Stimulated activated CD8-positive, alpha-beta memory T cell treated with anti-CD3 and anti-CD28 coated beads, Interleukin-15, amount 100 ng/mL, for 24 hours (primary cell): ENCODE measurements at places on chromosomes 1 and 21.

- DNase-seq, result no peak
These were observed 38.6 kb upstream of the RCAN3 start for GRCh38 chr1:24463776-24464735.

DNA sequence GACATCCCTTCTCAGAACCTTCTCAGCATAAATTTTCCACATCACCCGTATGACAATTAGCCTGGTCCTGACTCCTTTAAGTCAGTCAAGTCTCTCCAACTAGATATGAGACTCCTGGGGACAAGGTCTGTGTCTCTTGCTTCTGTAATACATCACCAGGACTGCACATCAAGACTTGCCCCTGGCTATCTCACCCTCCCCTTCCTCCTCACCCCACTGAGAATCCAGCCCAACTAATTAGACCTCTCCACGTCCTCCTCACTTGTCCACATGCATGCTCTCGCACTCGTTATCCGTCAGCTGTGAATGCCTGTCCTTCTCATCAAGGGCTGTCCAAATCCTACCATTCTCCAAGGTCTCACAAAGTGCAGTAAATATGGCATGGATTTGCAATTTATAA is 542.8 kb downstream of the PTPRU start:
- DNase-seq, result no peak

GRCh38 chr1:235583511-235584001 is 66.0 kb downstream of the GNG4 start:
- no peak for DNase-seq

- no peak for DNase-seq
These were observed 116.3 kb downstream of the DAB1 start for GRCh38 chr1:57307392-57308170.

DNA sequence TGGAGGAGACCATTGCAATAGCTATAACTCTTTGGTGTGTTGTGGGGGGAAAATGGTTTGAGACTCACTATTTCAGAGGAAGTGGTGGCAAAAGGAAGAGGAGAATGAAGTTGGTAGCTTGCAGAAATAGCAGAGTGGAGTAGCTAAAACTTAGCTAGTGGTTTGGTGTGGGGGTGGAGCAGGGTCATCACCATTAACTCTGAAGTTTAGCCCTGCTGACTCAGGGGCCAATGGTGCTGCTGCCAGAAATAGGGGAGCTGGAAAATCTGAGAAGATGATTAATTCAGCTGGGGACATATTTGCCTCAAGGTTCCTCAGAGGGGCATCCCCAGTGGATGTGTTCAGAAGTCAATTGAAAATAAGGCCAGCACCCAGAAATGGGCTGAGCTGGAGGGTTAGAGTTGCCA is 65.4 kb downstream of the RUNX1 start:
- DNase-seq, result no peak

- no peak for DNase-seq
These were observed 607.0 kb downstream of the AGBL4 start for GRCh38 chr1:49416758-49417157.

- no peak for DNase-seq
These were observed 29.8 kb downstream of the ETNK2 start for GRCh38 chr1:204121840-204122555.

DNA sequence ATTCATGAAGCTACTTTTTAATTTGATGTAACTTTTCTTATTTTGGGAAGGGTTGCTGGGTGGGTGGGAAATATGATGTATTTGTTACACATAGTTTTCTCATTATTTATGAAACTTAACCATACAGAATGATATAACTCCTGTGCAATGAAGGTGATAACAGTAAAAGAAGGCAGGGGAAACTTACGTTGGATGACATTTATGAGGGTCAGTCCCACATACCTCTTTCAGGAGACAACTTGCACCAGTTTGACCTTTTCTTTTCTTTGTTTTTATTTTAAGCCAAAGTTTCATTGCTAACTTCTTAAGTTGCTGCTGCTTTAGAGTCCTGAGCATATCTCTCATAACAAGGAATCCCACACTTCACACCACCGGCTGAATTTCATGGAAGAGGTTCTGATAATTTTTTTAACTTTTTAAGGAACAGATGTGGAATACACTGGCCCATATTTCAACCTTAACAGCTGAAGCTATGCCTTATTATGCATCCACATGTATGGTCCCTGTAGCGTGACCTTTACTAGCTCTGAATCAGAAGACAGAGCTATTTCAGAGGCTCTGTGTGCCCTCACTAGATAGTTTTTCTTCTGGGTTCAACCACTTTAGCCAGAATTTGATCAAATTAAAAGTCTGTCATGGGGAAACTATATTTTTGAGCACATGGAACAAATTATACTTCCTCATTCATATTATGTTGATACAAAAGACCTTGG is 28.0 kb upstream of the KIAA1614 start:
- no peak for DNase-seq

DNA sequence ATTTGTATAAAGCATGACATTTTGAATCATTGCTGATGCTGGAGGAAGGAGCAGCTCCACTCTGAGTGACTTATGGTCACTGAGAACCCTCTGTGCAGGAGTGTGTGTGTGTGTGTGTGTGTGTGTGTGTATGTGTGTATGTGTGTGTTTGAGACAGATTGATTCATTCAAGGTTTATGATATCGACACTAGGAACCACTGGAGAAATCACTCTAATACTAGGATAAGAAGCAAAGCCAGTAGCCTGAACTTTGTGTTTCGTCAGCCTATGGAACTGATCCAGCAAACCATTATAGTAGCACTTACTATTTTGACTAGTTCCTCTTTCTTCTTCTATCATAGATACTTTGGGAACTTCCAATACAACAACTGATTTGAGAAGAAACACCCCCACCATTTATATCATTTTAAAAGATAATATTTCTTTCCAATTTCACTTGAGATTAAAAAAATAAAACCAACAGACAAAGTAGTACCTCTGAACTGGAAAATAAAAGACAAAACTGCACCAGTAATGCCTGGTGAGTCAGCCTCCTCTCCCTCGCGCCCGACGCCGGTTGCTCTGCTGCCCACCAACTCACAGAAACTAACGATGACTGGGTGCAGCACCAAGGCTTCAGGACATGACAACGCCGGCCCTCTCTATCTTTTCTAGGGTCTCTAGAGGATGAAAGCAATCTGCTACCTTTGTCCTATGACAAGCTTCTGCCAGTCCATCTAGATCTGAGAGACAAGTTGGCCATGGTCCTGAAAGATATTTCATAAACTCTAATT is 20.9 kb downstream of the SLAMF1 start:
- no peak for DNase-seq

DNA sequence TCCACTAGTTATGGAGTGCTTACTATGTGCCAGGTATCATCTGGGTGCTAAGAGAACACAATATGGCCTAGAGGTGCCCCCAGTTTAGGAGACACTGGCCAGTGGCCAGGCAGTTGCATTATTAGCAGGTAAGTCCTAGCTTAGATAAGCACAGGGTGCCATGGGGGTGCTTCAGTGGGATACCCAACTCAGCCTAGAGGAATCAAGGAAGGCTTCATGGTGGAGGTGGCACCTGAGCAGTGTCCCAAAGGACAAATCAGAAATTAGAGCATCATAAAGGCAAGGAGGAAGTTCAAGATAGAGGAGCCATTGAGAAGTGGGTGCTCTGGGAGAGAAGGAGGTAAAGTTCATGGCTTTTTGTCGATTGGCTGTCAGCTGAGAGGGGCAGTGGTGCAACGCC is 31.9 kb upstream of the PKP1 start:
- no peak for DNase-seq

DNA sequence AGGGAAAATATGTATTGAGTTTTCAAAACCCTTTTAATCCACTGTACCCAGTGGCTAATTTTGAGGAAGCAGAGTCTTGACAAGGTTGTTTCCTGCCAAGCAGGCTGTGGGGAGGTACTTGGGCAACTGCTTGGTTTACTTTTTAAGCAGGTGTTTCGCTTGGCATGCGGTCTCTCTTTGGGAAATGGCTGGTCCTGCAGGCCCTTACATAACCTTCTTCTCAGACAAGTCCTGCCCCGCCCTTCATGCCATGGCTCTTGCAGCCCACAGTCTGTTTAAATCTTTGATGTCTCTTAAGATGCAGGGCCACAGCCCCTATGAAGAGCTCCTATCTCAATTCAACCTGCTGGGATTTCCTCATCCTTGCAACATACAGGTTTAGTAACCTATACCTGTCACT is 36.0 kb upstream of the ABCD3 start:
- no peak for DNase-seq

DNA sequence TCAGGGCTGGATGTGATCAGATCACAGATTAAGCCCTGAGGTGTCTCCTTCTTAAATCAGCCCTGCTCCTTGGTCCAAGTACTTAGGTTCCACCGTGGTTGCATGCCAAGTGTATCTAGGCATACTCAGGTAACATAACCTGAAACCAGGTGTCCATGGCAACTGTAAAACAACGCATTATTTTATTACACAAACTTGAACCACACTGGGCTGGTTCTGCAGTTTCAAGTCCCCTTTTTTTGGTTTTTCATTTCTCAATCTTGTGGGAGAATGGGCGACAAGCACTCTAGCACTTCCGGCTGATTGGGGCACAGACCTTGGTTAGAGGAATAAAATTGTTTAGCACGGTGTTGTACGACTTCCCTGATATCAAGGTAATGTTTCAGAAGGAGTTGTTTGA is 65.2 kb downstream of the GBP6 start:
- no peak for DNase-seq

DNA sequence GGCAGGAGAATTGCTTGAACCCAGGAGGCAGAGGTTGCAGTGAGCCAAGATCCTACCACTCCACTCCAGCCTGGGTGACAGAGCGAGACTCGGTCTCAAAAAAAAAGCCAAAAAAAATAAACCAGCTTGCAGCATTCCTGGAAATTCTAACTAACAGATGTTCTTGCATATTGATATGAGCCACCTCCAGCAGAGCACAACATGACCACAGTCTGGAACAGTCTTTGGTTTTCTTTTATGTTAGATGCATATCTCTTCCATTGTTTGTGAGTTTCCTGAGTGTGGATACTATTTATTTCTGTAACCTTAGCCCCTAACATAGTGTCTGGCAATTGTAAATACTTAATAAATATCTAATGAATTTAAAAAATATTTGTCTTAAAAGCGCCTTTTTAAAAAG is 23.9 kb downstream of the IFNAR1 start:
- no peak for DNase-seq

- DNase-seq, result no peak
These were observed 21.6 kb downstream of the RPS27 start for GRCh38 chr1:154012129-154012528.

DNA sequence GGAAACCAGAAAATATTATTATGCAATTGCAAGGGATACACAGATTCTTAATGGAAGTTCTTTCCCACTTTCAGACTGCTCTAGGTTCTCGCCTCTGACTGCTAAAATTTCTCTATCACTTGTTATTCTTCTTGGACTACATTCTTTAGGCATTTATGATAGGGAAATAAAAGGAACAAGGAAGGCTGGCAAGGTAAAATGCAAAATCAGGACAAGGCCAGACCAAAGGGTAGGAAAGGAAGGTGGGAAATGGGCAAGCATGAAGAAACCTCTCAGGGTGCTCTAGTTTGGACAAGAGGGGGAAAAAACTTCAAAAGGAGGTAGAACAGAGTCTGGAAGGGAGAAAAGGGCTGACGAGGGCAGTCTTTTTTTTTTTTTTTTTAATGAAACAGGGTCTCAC is 26.2 kb downstream of the UROD start:
- no peak for DNase-seq
